HT1080 (cell line): ENCODE measurements at places on chromosomes 13 and 19.

- DNase-seq = no peak
Measured at GRCh38 chr13:44232774-44233173, 140.8 kb upstream of the SERP2 start.

- no peak for DNase-seq
Measured at GRCh38 chr13:24922387-24922744, 158.4 kb downstream of the RNF17 start.

GRCh38 chr13:92836171-92836570, 390.4 kb upstream of the GPC6 start:
- DNase-seq = no peak

GRCh38 chr13:109989686-109990085, 203.3 kb upstream of the IRS2 start:
- peak; percentile 12 for DNase-seq

GRCh38 chr19:30109565-30109964, 167.5 kb downstream of the URI1 start:
- DNase-seq = no peak

DNA sequence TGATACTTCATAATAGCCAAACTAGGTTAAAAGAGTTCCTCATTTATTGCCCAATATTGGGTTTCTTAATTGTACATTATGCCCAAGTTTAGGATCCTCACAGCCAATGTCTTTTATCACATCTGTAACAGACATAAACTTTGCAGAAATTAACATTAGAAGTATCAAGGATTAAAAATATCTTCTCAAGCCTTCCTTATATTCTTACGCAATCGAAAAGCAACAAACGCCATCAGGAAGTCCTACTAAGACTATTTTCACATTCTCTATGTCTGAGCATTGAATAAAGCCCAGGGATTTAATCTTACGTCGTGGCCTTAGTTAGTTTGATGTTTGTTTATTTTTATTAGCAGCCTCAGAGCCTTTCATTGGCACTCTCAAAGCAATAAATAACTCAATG, 1660.4 kb upstream of the MIR17HG start:
- no peak for DNase-seq

GRCh38 chr19:21483589-21484170, 21.7 kb upstream of the ZNF429 start:
- DNase-seq = peak; percentile 7

GRCh38 chr19:46225558-46226004, 4.0 kb upstream of the IGFL1 start:
- DNase-seq = no peak

DNA sequence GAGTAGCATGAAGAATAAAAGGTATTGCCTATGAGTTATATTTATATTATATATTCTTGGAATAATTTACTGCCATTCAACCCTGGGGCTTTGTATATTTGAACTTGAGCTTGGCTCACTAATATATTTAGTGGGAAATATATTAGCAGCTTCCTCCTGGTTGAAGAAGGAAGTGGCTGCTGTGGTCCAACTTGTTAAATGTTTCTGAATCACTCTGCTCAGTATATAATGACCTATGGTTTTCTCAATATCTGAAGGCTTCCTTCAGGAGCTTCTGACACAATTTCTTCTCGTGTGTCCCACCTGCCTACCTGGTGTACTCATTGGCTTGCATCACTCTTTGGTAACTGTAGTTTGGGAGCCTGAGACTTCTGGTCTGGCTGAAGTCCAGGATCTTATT, 646.4 kb downstream of the TBC1D4 start:
- no peak for DNase-seq

GRCh38 chr13:38564256-38565150, 122.4 kb upstream of the FREM2 start:
- no peak for DNase-seq

DNA sequence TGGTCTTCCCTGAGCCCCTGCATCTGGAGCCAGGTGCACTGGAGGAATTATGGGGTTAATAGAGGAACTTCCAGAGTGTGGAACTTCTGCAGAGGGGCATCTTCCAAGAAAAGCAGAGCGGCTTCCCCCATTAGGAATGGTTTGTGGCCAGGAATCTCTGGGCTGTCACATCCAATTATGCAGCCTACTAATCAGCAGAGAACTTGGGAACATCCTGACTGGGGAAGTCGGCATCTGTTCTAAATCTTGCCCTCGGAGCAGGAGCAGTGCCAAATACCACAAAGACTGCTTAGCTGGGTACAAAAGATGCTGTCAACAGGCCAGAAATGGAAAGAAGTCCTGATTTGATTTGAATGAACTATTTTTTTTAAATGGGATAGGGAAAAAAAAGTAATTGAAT, 435.1 kb downstream of the ZNF536 start:
- DNase-seq = no peak

GRCh38 chr13:110000534-110001345, 214.4 kb upstream of the IRS2 start:
- peak; percentile 8 for DNase-seq

DNA sequence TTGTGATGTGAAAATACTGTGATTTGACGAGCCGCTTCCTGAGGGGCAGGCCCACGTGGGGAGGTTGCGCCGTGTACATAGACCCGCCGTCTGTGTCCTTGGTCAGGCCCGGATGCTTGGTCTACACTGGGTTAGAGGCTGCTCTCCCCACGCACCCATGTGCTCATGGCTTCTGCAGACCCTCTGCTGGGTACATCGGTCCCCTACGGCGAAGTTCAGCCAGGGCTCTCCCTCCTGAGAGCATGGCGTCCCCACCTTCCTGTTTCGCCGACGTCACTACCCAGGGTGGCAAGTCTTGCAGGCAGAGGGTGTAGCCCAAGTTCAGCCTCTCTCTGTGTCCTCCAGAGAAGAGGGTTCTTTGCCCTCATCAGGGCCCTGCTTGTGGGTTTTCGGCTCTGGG, 11.0 kb downstream of the COMP start:
- no peak for DNase-seq

DNA sequence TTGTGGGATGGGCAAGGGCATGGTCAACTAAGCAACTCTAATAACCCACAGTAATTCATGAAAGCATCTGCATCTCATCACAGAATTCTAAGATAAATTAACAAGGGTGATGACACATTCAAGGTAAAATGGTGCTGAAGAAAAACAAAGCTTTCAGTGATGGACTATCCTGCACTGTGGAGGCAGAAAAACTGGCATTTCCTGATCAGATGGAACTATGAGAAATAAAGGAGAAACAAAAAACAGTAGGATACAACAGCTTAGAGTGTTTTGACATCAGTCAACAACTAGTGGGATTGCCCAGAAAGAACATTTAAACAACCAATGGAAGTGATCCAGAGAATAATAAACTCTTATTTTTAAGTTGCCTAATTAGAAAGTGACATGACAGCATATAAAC, 327.0 kb downstream of the KLF5 start:
- DNase-seq = no peak

- DNase-seq = no peak
Measured at GRCh38 chr19:46515290-46515609, 19.6 kb upstream of the PNMA8B start.

DNA sequence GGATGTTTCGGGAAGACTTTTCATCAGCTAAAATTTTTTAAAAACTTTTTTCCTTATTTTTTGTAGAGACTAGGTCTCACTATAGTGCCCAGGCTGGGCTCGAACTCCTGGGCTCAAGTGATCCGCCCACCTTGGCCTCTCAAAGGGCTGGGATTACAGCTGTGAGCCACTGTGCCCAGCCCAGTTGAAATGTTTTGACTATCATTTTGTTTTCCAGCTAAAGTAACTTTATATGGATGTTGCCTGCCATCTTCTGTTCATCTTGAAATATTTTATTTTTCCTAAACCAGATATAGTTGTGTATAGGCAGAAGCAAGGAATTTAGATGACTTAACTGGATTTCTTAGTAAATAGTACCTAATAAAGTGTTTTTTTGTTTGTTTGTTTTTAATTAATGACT, 7.0 kb downstream of the CAB39L start:
- peak; percentile 37 for DNase-seq

DNA sequence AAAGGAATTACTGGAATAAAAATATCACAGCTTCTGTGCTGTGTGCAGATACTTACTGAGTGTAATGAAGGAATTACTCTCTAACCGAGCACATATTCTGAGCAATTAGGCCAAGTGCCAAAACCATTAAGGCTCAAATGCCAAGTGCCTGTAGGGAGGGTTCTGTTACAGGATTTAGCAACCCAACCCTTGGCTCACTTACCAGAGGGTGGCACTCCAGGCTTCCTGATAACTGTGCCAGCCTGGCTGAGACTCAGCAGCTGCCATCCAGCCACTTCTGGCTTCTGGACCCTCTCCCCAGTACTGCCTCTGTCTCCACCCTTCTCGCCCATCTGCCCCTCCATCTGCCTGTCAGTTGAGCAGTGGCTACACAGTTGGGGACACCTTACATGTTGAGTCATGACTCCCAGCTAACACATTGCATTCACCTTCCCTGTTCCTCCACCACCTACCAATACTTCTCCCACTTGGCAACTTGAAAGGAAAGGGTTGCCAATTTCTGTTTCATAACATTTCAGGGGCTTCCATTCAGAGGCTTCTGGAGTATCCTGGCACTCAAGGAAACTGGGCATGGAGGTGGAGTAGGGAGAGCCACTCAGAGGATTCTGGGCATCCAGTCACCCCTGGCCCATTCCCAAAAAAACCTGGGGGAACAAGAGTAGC, 110.5 kb downstream of the COG6 start:
- peak; percentile 24 for DNase-seq

DNA sequence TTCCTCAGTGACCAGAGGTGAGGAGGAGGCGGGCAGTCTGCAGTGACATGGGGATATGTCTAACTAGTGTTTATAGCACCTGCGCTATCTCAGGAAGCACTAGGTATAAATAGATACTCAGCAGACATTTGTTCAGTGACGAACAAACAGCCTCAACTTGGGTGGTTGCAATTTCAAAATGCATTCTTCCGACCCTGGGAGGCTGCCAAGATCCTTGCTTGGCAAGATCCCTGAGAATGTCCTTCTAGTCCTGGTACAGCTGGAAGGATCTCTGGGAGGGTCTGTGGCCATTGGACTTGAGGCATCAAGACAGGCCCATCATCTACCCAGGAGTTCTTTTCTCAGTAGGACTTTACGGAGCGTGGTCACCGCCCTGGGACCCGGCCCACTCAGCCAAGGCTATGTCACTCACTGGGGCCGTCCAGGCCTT, 299.5 kb downstream of the ZNF536 start:
- no peak for DNase-seq

- DNase-seq = no peak
Measured at GRCh38 chr19:56942756-56943155, 102.2 kb upstream of the PEG3 start.

DNA sequence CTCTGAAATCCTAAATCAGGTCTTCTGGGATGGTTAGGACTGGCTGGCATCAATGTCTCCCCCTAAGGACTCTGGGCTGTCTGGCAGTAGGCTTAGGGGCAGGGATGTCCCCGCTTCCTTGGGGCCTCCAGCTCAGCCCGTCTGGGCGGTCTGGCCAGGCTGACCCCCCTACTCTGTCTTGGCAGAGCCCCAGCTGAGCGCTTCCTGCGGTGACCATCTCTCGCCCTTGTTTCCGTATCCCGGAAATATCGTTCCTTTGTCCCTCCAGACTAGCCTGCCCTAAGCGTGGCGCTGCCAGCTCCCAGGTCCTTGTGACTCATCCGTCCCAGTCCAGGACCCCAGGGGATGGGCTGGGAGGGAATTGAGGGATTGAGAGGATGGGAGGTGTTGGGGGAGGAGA, 11.3 kb downstream of the GTPBP3 start:
- DNase-seq = peak; percentile 89

GRCh38 chr13:84445776-84446175, 563.5 kb upstream of the SLITRK1 start:
- DNase-seq = no peak

GRCh38 chr19:4009990-4010807, 2.7 kb downstream of the PIAS4 start:
- DNase-seq = no peak

DNA sequence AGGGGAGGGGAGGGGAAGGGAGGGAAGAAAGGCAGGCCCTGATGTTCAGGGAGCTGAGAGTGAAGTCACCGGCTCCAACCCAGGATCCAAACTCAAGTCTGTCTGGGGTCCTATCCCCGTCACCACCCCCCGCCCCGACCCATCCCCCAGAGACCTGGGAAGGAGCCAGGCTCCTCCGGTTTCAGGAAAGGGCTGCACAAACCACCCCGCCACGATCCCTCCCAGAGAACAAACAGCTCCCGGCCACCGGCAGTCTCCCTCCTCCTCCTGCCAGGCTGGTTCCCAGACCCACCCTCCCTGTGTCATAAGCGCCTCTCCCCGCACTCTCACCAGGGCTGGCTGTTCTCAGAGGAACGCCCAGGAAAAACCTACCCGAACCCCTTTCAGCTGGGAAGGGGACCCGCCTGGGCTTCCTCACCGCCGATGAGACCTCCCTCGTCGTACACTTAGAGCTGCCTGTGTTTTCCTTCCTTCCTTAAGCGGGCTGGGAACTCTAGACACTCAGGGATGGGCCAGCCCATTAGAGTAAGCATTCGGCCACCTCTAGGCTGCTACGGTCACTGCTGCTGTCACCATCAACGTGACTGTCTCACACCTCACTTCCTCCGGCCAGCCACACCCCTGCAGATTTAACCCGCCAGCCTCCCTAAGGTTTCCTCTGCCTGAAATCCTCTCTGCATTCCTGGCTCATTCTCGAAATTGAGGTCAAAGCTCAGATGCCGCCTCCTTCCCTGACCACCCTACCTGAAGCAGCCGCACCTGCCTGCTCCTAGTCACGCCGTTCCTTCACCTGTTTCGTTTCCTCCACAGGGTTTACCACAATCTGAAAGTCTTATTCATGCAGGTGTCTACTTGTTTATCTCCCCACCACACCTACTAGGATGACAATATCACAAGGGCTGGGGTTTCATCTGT, 6.3 kb upstream of the RDH13 start:
- DNase-seq = peak; percentile 58

DNA sequence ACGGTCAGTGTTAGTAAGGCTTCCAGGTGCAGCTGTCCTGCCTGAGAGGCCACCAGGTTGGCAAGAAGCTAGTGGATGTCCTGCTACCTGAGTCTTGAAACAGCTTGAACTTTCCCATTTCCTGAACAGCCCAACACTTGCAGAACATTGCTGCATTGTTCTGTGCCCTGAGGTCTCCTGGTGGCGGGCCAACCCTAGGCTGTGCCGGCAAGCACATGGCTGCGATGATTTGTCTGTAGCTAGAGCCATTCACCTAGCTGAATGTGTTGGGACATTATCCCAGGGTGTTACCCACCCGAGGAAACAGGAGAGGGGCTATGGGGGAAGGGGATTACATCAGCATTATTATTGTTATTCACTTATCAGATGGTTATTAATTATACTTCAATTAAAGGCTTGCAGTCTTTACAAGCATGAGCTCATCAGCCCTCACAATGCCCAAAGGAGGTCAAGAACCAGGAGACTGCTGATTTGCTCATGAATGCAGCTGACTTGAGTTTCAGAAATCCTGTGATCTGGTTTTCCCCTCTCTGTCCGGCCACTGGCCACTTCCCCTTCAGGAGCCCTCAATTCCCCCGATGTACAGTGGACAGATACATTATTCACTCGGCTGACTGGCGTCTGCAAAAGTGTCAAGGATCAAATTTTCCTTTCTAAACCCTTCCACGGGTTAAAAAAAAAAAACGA, 187.6 kb upstream of the TSC22D1 start:
- no peak for DNase-seq

DNA sequence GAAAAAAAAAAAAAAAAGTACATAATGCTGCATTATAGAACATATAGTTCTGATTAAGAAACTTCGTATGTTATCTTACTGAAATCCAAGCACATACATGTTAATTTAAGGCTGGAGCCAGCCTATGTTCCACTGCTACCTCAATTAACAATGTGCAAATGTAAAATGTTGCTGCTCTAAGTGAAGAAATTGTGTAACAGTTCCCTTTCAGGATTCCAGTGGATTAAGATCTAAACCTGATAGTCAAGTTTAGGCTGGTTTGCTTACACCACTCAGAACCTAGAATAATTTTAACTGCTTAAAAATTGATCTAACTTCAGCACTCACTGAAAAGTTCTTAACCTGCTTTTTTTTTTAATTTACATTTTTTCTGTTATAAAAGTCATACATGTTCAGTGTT, 4.2 kb downstream of the VPS36 start:
- DNase-seq = no peak
